Retinal pigment epithelial cell (primary cell): ENCODE measurements at places on chromosomes 6 and 20.
A peak's percentile ranks its signal among the peaks of the same experiment; 100 is the strongest.

GRCh38 chr6:20569000-20569610, 34.8 kb downstream of the CDKAL1 start:
- DNase-seq: peak; percentile 22

DNA sequence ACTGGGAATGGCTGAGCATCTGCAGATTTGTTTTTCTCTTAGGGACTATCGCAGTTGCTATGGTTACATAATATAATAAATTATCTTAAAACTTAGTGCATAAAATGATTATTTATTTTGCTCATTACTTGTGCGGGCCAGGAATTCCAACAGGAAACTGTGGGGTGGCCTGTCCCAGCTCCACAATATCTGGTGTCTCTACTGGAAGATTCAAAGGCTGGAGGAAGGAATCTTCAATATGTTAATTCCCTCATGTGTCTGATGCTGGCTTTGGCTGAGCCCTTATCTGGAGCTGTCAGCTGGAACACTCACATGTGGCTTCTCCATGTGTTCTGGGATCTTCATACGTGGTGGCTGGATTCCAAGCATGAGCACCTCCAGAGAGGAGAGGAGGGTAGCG, 23.9 kb upstream of the B3GAT2 start:
- no peak for DNase-seq

DNA sequence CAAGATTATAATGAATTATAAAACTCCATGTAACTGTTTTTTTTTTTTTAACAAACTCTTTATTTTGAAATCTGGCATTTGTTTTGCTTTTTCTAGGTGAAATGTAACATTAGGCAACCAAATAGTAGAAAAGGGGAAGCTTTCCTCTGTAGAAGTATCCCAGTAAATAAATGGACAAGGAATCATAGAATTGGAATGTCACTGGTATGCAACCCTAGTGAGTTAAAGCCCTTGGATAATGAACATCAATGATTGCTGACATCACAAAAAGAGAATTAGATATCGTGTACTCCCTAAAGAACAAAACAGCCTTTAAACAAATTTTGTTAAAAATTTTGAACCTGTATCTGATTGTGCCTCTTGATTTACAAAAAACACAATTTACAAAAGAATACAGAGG, 93.9 kb upstream of the OGFRL1 start:
- no peak for DNase-seq

- no peak for DNase-seq
Observed at GRCh38 chr20:42936482-42936881, 253.2 kb downstream of the PTPRT start.

- DNase-seq: no peak
Observed at GRCh38 chr20:23435626-23436539, 3.6 kb upstream of the CSTL1 start.
